Heart left ventricle (tissue), 16 donors: ENCODE measurements at places on chromosomes 16 and 17. TPM values are rescaled to one million over a fixed set of nuclear protein-coding genes. Genes with fewer than 3 reads are reported as not detected.

Gene TAT
- not detected for total RNA-seq

- no peak overlapping the region for H3K4me3 ChIP-seq
- DNase-seq = no peak
- no peaks in the 10 kb centered on the region for H3K36me3 ChIP-seq
- H3K27me3 ChIP-seq = no peaks in the 10 kb centered on the region
These were observed 39.5 kb downstream of the CMIP start for GRCh38 chr16:81483970-81484595.

GRCh38 chr17:75060434-75061054 lies 13.5 kb downstream of the KCTD2 start:
- no peaks in the 10 kb centered on the region for H3K27me3 ChIP-seq
- no peak overlapping the region for H3K27ac ChIP-seq
- H3K36me3 ChIP-seq = no peaks in the 10 kb centered on the region
- H3K4me1 ChIP-seq = peaks cover 12% of the 10 kb centered on the region

GRCh38 chr17:61219460-61219859 lies 180.2 kb upstream of the TBX2 start:
- H3K4me3 ChIP-seq = no peak overlapping the region
- no peaks in the 10 kb centered on the region for H3K36me3 ChIP-seq
- peak; percentile 27 for DNase-seq
- peak overlapping the region; percentile 49 for H3K27ac ChIP-seq
- no peaks in the 10 kb centered on the region for H3K4me1 ChIP-seq

DNA sequence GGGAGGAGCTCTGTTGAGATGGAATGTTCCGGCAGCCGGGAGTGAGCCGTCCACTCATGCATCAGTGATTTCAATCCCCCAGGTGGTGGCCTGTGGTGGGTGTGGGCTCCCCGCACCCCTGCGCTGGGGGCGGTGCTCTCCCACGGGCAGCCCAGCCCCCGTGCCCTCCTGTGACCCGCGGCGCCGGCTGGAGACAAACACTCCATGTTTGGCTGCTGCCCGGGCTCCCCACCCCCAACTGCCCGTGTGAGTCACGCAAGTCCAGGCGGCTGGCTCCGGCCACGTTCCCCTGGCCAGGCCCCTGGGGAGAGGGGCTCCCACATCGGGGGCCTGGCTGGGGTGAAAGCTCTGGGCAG lies 29.4 kb downstream of the CACNA1H start:
- peaks cover 26% of the 10 kb centered on the region for H3K4me1 ChIP-seq
- H3K27me3 ChIP-seq = no peaks in the 10 kb centered on the region
- no peaks in the 10 kb centered on the region for H3K36me3 ChIP-seq
- H3K4me3 ChIP-seq = no peak overlapping the region
- DNase-seq = peak; percentile 78
- H3K27ac ChIP-seq = no peak overlapping the region

- H3K27me3 ChIP-seq = no peaks in the 10 kb centered on the region
- no peaks in the 10 kb centered on the region for H3K36me3 ChIP-seq
- no peak overlapping the region for H3K4me3 ChIP-seq
- DNase-seq = no peak
- peaks cover 22% of the 10 kb centered on the region for H3K4me1 ChIP-seq
These were observed 76.1 kb upstream of the LGALS9 start for GRCh38 chr17:27554911-27555310.

Gene KRT14
- total RNA-seq = 0.38 TPM

Gene SYNGR3
- 1.0 TPM for total RNA-seq

Gene SDR42E1
- 0.79 TPM for total RNA-seq

Gene ARMC5
- total RNA-seq = 6.3 TPM

Gene SLC5A10
- not detected for total RNA-seq

Gene CETP
- total RNA-seq = 0.23 TPM

- H3K36me3 ChIP-seq = no peaks in the 10 kb centered on the region
- DNase-seq = no peak
- no peaks in the 10 kb centered on the region for H3K27me3 ChIP-seq
- no peak overlapping the region for H3K4me3 ChIP-seq
- H3K27ac ChIP-seq = peak overlapping the region; percentile 58
These were observed 31.3 kb downstream of the ZNF423 start for GRCh38 chr16:49824593-49824992.

DNA sequence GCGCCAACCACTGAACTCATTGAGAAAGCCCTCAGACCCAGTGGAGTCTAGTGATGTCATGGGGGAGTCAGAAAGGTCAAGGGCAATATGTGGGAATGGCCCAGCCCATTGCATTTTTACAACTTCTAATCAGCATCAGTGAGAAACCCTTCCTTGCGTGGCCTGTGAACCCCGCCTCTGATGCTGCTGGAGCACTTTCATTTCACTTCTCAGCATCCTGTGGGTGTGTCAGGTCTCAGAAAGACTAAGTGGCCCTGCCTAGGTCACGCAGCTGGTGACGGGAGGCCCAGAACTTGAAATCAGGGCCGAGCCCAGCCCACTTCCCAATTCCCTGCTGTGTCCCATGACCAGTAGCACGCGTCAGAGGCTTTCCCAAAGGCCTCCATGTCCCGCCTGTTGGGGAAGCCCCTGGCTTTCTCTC lies 6.1 kb downstream of the DNAI2 start:
- peaks cover 17% of the 10 kb centered on the region for H3K4me1 ChIP-seq
- H3K27ac ChIP-seq = no peak overlapping the region
- peak; percentile 65 for DNase-seq
- no peaks in the 10 kb centered on the region for H3K36me3 ChIP-seq

GRCh38 chr16:81601008-81601428 lies 156.4 kb downstream of the CMIP start:
- H3K4me1 ChIP-seq = peaks cover 16% of the 10 kb centered on the region
- H3K4me3 ChIP-seq = no peak overlapping the region
- DNase-seq = no peak
- no peaks in the 10 kb centered on the region for H3K27me3 ChIP-seq
- H3K36me3 ChIP-seq = no peaks in the 10 kb centered on the region

DNA sequence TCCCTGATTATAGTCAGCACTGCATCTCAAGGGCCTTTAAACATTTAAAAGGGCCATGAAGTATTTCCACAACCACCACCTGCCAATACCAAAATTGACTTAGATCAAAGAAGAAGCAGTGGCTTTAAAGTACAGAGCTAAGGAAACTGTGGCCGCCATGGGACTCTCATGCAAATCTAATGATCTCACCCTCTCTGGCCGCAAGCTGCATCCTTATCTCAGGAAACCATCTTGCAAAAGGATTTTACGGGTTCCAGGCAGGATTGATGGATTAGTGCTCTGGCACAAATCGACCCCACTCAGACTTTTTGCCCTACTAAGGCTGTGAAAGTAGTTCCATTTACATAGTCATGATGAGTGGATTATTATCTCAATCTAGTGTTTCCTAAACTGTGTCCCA lies 22.6 kb downstream of the CDRT4 start:
- H3K27ac ChIP-seq = no peak overlapping the region
- no peaks in the 10 kb centered on the region for H3K36me3 ChIP-seq
- no peaks in the 10 kb centered on the region for H3K27me3 ChIP-seq
- DNase-seq = no peak
- no peak overlapping the region for H3K4me3 ChIP-seq
- peaks cover 20% of the 10 kb centered on the region for H3K4me1 ChIP-seq

DNA sequence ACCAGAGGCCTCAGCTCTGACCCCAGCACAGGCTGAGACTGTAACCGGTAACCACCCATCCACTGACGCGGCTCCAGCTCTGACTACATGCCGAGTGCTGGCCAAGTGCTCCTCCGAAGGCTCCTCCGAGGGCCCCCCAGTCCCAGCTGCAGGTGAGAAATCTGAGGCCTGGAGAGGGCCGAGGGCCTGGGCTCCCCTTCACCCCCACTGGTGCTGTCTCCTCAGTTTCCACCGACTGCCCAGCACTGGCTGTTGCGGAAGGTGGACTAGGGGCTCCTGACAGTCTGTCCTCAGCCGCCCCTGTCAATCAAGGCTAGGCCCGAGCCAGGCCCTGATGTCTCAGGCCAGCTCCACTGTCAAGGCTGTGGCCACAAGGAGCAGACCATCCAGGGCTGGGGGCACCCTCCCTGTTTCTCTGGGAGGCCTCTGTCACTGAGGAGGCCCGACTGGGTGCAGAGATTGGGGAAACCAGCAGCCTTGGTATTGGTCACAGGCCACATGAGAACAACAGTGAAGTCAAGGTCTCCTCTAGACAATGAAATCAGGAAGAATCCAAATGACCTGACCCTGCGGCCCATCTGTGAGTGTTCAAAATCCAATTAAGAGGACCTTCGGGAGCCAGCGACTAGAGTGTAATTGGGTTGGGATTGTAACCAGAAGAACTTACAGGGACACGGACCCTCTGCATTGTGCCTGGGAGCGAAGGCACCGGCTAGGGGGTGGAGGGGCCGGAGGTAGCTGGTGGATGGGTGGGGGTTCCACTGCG lies 5.1 kb downstream of the TMEM235 start:
- H3K27ac ChIP-seq = no peak overlapping the region
- no peak overlapping the region for H3K4me3 ChIP-seq
- peaks cover 14% of the 10 kb centered on the region for H3K27me3 ChIP-seq
- no peaks in the 10 kb centered on the region for H3K36me3 ChIP-seq
- no peaks in the 10 kb centered on the region for H3K4me1 ChIP-seq

GRCh38 chr17:77534137-77534536 lies 393.4 kb downstream of the SEC14L1 start:
- H3K27me3 ChIP-seq = peaks cover 5% of the 10 kb centered on the region
- no peak overlapping the region for H3K27ac ChIP-seq
- H3K4me3 ChIP-seq = no peak overlapping the region

DNA sequence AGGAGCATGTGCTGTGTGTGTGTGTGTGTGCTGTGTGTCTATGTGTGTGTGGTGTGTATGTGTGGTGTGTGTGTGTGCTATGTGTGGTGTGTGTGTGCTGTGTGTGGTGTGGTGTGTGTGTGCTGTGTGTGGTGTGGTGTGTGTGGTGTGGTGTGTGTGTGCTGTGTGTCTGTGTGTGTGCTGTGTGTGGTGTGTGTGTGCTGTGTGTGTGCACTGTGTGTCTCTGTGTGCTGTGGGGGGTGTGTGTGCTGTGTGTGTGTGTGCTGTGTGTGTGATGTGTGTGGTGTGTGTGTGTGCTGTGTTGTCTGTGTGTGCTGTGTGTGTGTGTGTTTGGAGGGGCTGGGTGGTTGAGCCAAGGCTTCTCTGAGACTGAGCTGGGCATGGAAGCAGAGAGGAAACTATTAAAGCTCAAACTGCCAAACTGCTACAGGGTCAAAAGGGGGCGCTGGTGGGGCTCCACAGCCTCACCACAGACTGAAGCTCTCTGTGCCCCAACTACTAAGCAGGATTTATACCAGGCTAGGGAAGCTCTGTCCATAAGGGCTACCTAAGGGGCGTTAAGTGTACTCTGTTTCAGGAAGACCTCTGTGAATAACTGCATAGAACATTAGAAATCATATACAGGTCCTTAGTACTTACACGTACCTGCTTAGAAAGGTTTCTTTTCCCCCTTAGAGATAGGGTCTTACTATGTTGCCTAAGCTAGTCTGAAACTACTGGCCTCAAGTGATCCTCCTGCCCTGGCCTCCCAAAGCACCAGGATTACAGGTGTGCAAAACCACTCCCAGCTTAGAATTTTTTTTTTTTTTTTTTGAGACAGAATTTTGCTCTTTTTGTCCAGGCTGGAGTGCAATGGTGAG lies 27.8 kb upstream of the GHDC start:
- H3K4me1 ChIP-seq = peaks cover 2% of the 10 kb centered on the region
- DNase-seq = no peak
- no peak overlapping the region for H3K27ac ChIP-seq
- H3K27me3 ChIP-seq = no peaks in the 10 kb centered on the region
- peaks cover 6% of the 10 kb centered on the region for H3K36me3 ChIP-seq
- H3K4me3 ChIP-seq = no peak overlapping the region

- no peaks in the 10 kb centered on the region for H3K27me3 ChIP-seq
- DNase-seq = no peak
- H3K27ac ChIP-seq = no peak overlapping the region
- H3K36me3 ChIP-seq = no peaks in the 10 kb centered on the region
These were observed 71.7 kb downstream of the C16orf95 start for GRCh38 chr16:87245511-87245910.

DNA sequence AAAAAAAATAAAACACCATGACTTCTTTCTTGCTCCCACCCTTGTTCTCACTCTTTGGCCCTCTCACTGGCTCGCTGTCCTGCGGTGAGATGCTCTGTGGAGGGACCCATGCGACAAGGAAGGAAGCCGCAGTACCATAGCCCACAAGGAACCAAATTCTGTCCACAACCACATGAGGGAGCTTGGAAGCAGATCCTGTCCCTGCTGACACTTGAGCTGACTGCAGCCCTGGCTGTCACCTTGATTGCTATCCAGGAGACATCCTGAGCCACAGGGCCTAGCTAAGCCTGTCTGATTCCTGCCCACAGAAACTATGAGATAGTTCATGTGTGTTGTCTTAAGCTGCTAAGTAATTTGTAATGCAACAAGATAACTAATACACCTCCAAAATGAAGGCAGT lies 4.8 kb upstream of the MT2A start:
- H3K27ac ChIP-seq = no peak overlapping the region
- peaks cover 25% of the 10 kb centered on the region for H3K4me1 ChIP-seq
- no peaks in the 10 kb centered on the region for H3K36me3 ChIP-seq
